SJCRH30 (cell line): ENCODE measurements at places on chromosomes 2 and 18.
A peak's percentile ranks its signal among the peaks of the same experiment; 100 is the strongest.

GRCh38 chr2:19790291-19790690 lies 111.5 kb downstream of the TTC32 start:
- peak; percentile 93 for DNase-seq

DNA sequence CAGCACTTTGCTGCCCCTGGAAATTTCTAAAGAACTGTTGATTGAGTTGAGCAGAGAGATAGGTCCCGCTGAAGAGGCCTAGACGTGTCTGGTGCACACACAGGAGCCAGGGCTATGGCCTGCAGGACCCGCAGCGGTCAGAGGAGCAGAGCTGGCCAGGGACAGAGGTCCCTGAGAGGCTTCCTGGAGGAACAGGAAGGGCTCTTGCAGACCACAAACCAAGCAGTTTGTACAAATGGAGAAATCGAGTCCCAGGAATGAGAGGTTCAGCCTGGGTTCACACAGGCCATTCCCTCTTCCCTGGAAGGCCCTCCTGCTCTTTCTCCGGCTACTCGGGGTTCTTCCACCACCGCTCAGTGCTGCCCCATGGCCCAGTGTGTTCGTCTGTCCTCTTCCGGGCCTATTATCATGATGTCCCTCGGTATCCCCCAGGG lies 1.2 kb upstream of the BIN1 start:
- no peak for DNase-seq

DNA sequence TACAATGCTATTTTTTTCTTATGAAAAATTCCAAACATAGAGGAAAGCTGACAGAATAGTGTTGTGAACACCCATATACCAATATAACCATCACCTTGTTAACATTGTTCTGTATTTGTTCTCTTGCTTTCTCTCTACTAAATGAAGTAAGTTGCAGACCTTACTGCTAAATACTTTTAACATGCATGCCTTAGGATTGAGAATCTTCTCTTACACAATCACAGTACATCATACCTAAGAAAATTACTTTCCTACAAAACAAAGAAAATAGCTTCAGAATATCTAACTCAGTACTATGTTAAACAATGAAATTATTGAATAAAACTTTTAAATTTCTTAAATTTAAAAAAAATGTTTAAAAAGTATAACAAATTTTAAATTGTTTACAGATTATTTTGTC lies 136.5 kb downstream of the UBR3 start:
- DNase-seq = no peak

GRCh38 chr18:12009581-12010140 lies 28.4 kb downstream of the IMPA2 start:
- no peak for DNase-seq

GRCh38 chr2:101349893-101350662 lies 37.2 kb downstream of the CREG2 start:
- peak; percentile 54 for DNase-seq

- DNase-seq = no peak
Measured at GRCh38 chr2:168993538-168993937, 37.6 kb downstream of the ABCB11 start.

GRCh38 chr2:160674146-160674750 lies 180.6 kb upstream of the RBMS1 start:
- no peak for DNase-seq
